NCI-H1092 (cell line): ENCODE measurements at places on chromosomes 1 and 21.

DNA sequence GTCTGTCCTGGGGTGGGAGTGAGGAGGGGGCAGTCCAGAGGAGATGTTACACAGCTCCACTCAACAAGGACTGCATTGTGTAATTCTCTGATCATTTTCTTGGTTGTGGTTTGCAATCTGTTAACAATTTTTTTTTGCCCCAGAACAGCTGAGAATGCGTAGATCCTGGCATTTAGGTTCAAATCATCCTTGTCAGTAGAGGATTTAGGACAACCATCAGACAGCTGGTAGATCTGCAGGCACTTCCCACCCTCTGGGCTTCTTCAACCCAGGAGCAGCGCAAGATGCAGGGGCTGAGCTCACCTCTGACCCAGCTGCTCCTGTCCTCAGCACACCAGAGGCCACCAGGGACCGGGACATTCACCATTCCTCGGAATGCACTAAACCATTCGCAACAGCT lies 13.5 kb downstream of the BCAR3 start:
- DNase-seq = no peak

GRCh38 chr1:152539901-152540300 lies 25.6 kb downstream of the CRCT1 start:
- DNase-seq = no peak

DNA sequence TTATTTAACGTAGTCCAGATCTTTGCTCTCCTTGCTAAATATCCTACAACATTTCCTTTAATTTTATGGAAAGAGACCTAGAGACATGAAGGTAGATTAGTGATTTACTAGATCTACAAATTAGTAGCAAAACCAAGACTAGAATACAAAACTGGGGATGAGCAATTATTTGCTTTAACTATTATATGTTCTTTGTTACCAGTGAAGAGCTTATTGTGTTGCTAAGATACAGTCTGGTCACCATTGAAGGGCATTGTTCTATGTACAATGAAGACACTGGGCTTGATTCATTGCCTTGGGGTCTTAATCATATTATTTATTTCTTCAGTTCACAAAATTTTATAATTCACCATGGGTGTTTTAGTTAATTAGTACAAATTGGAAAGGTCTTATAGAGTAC lies 88.3 kb downstream of the S1PR1 start:
- DNase-seq = no peak

DNA sequence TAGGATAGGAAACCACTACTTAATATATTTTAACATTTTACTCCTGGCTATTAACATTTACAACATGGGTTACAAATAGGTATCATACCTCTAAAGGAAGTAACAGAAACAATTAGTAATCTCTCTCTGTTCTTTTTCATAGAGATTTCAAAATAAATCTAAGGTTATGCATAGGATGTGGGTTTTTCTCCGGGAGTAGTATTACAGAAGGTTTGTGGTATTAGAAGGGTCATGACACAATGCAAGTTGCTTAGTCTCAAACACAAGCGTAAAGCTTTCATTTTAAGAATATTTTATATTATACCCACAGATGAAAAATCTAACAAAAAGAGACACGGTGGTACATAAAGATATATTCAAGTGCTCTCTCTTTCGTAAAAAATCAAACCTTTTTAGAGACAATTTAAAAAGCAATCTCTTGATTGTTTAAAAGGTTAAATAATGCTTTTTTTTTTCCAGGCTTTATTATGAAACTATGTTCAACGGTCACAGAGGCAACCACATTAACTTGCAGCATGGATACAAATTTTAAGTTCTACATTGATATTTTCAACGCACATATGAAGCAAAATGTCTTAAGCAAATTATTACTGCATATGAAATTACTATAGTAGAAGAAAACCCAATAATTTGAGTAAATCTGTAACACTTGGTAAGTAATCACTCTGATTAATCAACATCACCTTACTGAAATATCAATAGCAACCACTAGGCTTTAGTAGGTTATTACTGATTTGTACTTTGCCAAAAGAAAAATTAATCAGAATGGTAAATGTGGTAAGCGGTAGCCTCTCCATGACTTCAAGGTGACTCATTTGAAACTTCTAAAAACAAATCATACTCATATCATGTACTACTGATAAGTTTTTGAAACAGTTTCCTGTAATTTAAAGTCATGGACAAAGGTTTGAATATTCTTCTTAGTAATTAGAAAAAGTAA lies 97.4 kb upstream of the GFI1 start:
- DNase-seq = no peak

DNA sequence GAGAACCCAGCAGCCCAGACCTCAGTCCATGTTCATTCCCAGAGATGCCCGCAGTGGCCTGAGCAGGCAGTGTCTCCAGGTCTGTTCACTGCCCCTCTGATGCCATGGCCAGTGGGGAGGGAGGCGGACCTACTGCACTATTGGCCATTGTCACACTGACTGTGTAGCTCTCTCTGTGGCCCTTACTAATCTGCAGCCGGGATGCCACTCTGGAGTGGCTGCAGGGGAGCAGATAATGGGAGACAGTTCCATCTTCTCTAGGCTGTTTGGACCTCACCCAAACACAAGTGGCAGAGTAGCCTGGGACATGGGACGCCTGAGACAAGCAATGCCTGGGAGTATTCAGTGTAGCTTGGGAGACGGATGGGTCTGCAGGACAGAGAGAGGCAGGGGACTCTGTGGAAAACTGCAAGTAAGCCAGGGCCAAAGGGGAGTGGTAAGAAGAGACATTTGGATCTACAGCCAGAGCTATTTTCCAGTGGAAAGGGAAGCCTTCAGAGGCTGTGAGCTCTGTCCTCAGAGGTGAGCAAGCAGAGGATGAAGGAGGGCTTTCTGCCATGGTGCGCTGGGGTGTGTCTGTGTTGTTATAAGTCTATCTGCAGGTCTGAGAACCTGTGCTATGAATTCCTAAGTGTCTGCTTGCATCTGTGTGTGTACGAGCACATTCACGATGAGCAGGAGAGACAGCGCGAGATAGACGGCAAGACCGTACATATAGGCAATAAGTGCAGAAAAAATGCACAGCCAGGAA lies 26.7 kb downstream of the DMBX1 start:
- DNase-seq = no peak

GRCh38 chr1:205365945-205366463 lies 9.3 kb upstream of the KLHDC8A start:
- DNase-seq = peak; percentile 62

- DNase-seq = no peak
These were observed 81.3 kb downstream of the SYF2 start for GRCh38 chr1:25150985-25151495.
